Fibroblast of skin of left biceps (primary cell): ENCODE measurements at places on chromosomes 1 and 21.

- no peak for DNase-seq
These were observed 76.5 kb upstream of the NFIA start for GRCh38 chr1:61005614-61006580.

GRCh38 chr21:16476056-16476825 lies 746.5 kb downstream of the USP25 start:
- DNase-seq = no peak

DNA sequence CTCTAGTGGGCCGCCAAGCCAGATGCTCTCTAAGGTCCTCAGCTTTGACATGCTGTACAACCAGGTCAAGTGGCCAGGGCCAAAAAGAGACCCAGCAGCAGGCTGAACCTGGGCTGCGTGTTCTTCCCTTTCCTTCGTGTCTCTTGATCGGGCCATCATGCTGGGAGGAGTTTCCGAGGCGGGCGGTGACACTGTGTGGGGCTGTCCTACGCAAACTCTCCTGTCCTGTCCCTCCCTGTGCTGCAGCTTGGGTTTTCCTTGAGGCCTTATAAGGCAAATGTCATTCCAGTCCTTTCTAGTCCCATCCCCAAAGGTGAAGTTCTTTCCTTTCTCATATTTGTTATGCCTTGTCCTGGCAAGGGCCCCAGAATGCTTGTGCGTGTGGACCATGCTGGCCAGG lies 56.7 kb downstream of the ARHGEF10L start:
- no peak for DNase-seq

- peak; percentile 40 for DNase-seq
These were observed 1.2 kb upstream of the FHAD1 start for GRCh38 chr1:15245593-15246360.

GRCh38 chr1:54404939-54405897 lies 976 bp downstream of the SSBP3 start:
- DNase-seq = no peak

DNA sequence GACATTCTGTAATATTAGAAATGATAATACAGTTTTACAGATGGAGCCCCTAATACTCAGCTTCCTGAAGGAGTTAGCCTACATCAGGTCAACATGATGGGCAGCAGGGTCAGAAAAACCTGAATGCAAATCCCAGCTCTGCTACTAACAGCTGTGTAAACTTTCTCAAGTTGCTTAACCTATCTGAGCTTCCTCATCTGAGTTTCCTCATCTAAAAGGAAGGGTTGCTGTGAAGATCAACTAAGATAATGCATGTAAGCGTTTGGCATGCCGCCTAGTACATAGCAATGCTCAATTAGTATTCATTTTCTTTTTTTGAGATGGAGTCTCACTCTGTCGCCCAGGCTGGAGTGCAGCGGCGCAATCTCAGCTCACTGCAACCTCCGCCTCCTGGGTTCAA lies 18.4 kb upstream of the DESI2 start:
- DNase-seq = no peak

GRCh38 chr1:240768979-240769378 lies 157.0 kb upstream of the GREM2 start:
- no peak for DNase-seq

- no peak for DNase-seq
These were observed 8.6 kb upstream of the LRRC8C start for GRCh38 chr1:89624314-89624713.

- DNase-seq = no peak
These were observed 76.8 kb upstream of the HNRNPU start for GRCh38 chr1:244941121-244941520.

DNA sequence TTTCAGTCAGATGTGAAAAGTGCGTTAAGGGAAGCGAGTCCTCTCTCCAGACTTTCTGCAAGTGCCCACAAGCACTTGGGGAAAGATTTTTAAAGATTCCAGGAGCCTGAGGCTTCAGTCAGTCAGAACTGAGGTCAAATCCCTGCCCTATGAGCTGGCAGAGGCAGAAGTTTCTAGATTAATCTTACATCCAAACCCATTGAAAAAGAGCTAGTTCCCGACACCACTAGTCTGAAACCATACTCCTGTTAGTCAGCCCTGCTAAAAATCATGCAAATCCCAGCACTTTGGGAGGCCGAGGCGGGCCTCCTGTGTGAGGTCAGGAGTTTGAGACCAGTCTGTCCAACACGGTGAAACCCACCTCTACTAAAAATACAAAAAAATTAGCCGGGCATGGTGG lies 21.0 kb downstream of the RSPH1 start:
- no peak for DNase-seq

- DNase-seq = no peak
These were observed 25.6 kb downstream of the RGS1 start for GRCh38 chr1:192601143-192601542.

DNA sequence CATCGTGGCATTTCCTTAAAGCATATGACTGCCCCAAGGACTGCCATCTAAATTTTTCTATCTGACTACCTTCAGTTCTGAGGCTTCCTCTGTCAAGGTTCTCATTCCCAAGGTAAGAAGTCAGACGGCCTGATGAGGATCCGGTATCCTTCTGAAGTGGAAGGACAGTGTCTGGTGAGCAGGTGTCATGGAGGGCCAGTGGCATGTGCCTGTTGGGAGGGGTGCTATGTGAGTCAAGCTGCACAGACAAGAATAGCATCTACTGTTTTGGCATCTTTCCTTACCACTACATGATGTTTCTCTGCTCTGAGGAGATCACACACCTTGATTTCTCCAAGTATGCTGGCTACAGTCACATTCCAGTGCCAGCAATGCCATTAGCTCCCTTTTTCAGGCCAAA lies 99.6 kb upstream of the RGS1 start:
- no peak for DNase-seq

- no peak for DNase-seq
These were observed 37.5 kb upstream of the RD3 start for GRCh38 chr1:211529453-211529852.

DNA sequence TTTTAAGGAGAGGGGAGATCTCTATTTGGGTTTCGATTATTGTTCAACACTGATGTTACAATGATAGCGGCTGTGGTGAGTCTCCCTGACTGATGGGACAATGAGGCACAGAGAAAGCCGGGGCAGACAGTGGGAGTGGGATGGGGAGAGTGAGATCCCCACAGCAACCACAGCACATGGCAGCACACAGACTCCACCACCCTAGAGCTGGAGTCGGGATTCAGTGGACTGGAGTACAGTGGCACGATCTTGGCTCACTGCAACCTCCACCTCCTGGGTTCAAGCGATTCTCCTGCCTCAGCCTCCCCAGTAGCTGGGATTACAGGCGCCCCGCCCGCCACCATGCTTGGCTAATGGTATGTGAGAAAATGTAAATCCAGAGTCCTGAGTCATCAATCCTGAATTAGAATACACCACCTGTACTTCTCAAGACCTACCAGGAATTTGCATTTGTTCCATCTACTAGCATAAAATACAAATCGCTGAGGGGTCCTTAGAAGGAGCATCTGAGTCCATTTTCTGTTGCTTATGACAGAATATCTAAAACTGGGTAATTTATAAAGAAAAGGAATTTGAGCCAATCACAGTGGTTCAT lies 125.8 kb downstream of the TOMM20 start:
- no peak for DNase-seq

GRCh38 chr21:28704746-28705145 lies 287.9 kb downstream of the LTN1 start:
- no peak for DNase-seq

DNA sequence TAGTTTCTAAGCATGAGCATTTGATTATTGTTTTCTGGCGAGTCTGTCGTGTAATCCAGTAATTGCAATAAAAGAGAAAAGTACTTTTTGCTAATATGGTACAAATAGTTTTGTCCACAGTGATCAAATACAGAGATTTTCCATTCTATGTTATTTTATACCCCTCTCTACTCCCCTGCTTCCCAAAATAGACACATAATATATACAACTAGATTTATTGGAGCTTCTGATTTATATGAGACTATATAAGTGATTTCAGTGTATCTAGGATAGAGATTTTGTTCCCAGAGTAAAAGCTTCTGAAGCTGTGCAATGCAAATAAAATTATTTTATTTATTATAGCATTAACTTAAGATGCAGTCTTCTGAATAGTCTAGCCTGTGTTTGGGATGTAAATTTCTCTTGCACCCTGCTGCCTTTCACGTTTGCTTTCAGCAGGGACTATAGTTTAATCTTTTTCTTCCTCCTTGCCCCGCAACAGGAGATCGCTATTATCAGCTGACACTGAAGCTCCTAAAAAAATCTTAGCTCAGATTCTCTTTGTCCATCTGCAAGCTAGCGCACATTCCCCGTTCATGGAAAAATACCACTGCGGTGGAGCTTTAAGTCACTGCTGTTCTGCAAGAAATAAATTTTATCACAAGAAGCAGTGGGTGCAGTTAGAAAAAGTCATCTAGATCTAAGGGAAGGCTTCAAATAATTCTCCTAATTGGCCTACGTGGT lies 273.3 kb downstream of the DISC1 start:
- DNase-seq = no peak

DNA sequence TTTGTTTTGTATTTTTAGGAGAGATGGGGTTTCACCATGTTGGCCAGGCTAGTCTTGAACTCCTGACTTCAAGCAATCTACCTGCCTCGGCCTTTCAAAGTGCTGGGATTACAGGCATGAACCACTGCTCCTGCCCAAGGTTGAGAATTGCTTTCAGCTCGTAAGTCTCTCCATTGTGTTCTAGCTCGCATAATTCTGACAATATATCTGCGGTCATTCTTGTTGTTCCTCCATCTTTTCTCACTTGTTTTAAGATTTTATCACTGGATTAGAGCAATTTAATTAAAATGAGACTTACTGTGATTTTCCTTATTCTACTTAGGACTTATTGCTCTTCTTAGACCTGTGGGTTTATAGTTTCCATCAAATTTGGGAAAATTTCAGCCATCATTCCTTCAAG lies 102.9 kb downstream of the AHCTF1 start:
- DNase-seq = no peak

GRCh38 chr21:36245649-36246048 lies 74.3 kb upstream of the MORC3 start:
- DNase-seq = no peak

DNA sequence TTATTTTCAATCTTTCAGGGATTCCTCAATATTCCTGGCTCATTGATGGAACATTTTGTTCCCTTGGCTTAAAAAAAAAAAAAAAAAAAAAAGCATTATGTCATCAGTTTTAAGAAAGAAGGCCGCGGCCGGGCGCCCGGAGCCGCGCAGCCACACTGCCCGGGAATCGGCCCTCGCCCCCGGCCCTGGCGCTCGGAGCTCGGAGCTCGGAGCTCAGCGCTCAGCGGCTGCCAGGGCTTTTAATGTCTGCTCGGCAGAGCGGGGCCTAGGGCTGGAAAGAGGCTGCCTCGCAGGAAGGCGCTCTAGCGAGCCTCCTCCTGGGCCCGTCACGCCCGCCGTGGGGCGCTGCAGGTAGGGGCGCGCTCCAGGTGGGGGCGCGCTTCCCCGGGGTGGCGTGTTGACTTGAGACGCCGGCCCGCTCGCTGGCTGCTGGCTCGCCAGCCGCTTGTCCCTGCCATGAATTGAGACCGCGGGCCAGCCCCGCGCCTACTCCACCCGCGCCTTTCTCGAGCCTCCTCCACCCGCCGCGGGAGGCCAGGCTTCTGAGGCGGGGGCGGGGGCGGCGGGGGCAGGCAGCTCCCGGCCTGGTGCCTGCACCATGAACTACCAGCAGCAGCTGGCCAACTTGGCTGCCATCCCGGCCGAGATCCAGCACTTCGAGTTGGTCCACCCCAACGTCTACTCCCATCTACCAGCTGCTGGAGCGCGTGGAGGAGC lies 5.4 kb upstream of the TDRD5 start:
- DNase-seq = no peak
